A549 (cell line): ENCODE measurements at places on chromosomes 3 and 15. TPM values are rescaled to one million over a fixed set of nuclear protein-coding genes. Genes with fewer than 3 reads are reported as not detected.

Gene CP
- 2.6 to 5.2 TPM (median 5.1 TPM) in 3 replicates for polyA plus RNA-seq

Gene SMAD6
- polyA plus RNA-seq: 40.5 to 46.7 TPM (median 46.6 TPM) in 3 replicates

Gene ZPLD1
- 0.05 TPM in 1 of 3 replicates, not detected in the others for polyA plus RNA-seq

Gene DUOXA2
- not detected in 3 replicates for polyA plus RNA-seq

Gene KNG1
- 0.04 TPM in 1 of 3 replicates, not detected in the others for polyA plus RNA-seq

Gene ROBO2
- polyA plus RNA-seq: not detected in 3 replicates

Gene DNAH12
- polyA plus RNA-seq: 0.05 to 0.13 TPM (median 0.05 TPM) in 3 replicates

Gene HDC
- polyA plus RNA-seq: 0.07 to 0.18 TPM (median 0.09 TPM) in 3 replicates

Gene CDHR4
- 0.52 to 1.1 TPM (median 0.66 TPM) in 3 replicates for polyA plus RNA-seq

Gene KCNH8
- polyA plus RNA-seq: not detected in 3 replicates

Gene HGD
- polyA plus RNA-seq: 35.1 to 48.8 TPM (median 46.1 TPM) in 3 replicates

Gene FBXW12
- polyA plus RNA-seq: not detected in 3 replicates

Gene RPL22L1
- polyA plus RNA-seq: 307 to 387 TPM (median 309 TPM) in 3 replicates

Gene KATNBL1
- polyA plus RNA-seq: 35.2 to 40.1 TPM (median 40.0 TPM) in 3 replicates

Gene SNX22
- 0.73 to 1.1 TPM (median 0.91 TPM) in 3 replicates for polyA plus RNA-seq

Gene CCDC54
- polyA plus RNA-seq: not detected in 3 replicates

Gene SAMD7
- not detected in 3 replicates for polyA plus RNA-seq

Gene B4GALT4
- 95.1 to 101 TPM (median 98.6 TPM) in 3 replicates for polyA plus RNA-seq

Gene PROK2
- polyA plus RNA-seq: not detected in 3 replicates

Gene TM6SF1
- polyA plus RNA-seq: 0.08 to 0.12 TPM in 2 of 3 replicates, not detected in the other
